Suppressor macrophage (primary cell): ENCODE measurements at places on chromosomes 7 and 10.

DNA sequence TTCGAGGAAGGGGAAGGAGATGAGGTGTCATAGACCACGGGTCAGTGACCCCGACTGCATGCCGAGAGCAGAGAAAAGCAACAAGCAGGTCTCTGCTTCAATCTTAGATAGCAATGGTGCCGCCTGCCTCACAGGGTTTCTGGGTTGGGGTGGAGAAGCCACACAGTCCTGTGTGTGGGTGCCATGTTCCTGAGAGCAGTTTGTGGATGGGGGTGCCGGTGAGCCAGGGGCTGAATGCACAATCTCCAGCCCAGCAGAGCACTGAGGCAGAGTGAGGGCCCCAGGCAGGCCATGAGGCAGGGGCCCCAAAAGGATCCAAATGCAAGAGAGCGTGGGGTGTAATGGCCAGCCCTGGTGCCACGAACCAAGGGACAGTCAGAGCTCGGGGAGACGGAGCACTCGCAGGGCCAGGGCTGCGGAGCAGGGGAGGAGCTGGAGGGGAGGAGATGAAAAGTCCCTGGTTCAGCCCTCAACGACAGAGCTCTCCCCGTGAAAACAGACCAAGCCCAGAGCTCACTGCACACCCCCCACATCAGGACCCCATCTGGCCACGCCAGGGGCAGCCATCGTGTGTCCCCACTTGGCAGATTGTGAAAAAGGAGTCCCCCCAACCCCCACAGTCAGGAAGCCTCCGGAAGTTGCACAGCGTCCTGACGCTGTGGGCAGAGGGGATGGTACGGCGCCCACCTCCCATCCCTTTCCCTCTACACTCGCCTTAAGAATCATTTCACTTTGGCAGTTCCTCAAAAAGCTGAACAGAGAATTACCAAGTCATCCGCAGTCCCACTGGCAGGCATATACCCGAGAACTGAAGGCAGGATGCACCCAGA lies 19.9 kb downstream of the WDR86 start:
- peak; percentile 25 for DNase-seq

GRCh38 chr10:21978191-21978862 lies 25.2 kb downstream of the DNAJC1 start:
- no peak for DNase-seq

DNA sequence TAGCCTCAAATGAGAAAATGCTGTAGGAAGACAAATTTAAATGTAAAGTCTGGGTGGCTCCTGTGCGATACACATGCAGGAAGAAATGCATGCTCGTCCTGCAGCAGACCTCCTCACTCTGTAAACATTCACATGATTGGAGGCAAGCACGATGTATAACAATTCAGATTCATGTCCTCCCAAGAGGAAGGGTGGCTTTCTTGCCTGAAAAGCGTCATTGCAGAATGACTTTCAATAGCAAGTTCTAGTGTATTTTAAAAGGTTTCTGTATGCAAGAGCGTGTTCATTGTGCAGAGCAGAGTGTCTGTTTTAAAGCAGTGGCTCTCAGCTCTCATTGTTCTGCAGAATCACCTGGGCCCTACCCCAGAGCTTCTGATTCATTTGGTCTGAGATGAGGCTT lies 170.3 kb upstream of the CELF2 start:
- DNase-seq = no peak

DNA sequence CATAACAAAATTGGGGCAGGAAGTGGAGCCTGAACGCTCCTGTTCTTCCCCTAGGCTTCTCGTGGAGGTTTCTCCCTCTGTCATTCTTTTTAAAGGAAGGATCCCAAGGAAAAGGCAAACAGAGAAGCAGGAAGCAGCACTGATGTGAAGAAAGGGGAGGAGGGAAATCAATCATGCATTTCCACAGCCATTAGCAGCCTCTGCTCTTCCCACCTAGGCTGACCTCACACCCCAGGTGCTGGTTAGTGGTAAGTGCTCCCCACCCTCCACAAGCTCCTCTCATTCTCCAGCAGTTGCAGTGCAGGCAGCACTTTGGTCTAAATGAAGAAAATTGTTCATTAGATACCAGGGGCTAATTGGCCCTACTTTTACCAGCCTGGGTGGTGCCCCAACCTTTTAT lies 2.6 kb downstream of the CRHR2 start:
- DNase-seq = no peak

DNA sequence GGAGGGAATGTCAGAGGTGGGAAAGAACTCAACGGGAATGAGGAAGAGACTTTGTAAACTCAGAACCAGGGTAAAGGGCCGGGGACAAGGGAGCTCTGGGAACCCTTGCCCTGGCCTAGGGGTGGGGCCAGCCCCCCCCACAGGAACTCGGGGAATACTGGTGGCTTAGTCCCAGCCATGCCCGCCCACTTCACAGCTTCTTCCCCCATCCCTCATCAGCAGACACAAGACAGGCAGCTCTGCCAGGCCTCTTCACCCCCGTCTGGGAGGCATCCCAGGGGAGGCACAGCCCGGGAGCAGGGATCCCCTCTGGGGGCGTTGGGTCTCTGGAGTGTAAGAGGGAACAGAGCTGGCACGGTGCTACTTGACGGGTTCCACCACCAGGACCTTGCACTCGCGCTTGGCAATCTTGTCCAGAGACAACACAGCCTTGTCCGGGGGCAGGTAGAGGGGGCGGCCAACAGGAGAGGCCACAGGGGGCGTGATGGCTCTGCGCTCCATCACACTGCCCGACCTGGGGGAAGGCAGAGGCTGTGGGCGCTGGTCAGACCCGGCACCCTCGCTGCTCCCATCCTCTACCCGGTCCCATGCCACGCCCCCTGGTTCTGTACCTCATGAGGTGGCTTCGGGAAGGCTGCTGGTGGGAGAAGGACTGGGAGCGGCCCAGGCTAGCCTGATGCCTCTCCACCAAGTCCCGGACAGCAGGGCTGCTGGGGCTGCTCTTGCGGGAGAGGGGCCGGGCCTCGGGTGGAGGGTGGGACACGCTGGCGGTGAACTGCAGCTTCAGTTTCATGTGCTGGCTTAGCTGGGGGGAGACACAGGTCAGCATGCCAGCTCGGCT lies 3.7 kb downstream of the TRAPPC14 start:
- DNase-seq = no peak

DNA sequence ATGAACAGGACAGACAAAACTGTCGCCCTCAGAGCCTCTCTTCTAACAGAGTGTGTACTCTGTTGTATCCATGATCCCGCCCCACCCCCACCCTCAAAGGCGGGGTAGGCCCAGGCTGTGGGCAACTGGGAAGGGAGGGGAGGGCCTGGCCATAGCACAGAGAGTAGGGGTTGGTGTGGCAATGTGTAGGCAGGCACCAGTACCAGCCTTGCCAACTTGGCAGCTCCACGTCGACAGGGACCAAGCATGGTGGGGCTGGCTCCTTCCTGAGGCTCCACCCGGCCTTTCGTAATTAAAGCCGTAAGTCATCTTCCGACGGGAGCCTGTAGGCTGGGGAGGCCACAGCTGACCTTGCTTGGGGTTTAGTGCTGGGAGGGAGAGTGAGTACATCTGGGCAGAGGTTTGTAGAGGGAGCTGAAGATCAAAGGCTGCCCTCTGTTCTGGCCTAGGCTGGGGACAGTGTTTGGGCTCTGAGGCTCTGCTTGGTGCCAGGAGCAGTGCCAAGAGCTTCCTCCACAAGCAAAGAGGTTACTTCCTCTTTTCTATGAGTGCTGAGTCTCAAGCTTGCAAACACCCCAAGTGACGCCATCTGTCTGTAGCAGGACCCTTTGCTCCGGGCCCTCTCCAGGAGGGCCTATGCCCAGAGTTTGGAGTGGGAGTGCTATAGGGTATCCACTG lies 121.6 kb downstream of the C10orf105 start:
- peak; percentile 92 for DNase-seq

GRCh38 chr7:1030444-1031070 lies 13.8 kb upstream of the GPR146 start:
- no peak for DNase-seq

DNA sequence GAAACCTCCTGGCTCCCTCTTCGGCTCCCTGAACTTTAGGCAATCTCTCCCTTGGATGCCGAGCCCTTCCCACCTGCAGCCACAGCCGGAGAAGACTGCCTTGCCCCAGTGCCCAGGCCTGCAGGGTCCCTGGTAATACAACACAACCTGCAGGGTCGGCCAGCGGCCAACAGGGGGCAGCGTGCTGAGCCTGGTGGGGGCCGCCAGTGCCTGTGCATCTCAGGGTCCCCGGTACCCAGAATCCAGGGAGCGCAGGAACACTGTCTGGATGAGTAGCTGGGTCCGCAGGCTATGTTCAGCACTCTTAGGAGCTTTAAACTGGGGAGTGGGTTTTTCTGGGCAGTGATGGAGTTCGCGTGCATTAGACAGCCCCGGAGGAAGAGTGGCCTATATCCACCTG lies 17.5 kb upstream of the C10orf71 start:
- DNase-seq = no peak

- DNase-seq = no peak
Observed at GRCh38 chr7:116200963-116201362, 9.4 kb upstream of the TES start.

GRCh38 chr7:780081-780480 lies 52.2 kb upstream of the SUN1 start:
- DNase-seq = no peak

- no peak for DNase-seq
Observed at GRCh38 chr10:61882621-61883370, 18.7 kb upstream of the ARID5B start.

GRCh38 chr10:126334272-126334671 lies 54.0 kb downstream of the ADAM12 start:
- DNase-seq = no peak

- peak; percentile 7 for DNase-seq
Observed at GRCh38 chr7:133398506-133398905, 145.6 kb downstream of the EXOC4 start.

DNA sequence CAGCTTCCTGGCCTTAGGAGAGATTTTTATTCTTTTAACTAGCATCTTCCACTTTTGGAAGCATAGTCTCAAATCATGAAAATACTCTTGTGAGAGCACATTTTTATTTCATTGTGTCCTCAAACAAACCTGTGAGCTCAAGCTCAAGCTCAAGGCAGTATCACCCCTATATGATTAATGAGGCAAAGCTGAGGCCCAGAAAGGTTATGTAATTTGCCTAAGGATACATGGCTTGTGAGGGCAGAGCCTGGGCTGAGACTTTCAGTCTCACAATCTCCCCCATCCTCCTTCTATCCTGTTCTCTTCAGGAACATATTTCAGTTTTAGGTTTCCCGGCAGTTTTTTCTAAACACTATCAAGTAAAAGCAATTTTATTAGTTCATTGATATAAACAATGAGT lies 359.5 kb downstream of the PTEN start:
- DNase-seq = no peak

DNA sequence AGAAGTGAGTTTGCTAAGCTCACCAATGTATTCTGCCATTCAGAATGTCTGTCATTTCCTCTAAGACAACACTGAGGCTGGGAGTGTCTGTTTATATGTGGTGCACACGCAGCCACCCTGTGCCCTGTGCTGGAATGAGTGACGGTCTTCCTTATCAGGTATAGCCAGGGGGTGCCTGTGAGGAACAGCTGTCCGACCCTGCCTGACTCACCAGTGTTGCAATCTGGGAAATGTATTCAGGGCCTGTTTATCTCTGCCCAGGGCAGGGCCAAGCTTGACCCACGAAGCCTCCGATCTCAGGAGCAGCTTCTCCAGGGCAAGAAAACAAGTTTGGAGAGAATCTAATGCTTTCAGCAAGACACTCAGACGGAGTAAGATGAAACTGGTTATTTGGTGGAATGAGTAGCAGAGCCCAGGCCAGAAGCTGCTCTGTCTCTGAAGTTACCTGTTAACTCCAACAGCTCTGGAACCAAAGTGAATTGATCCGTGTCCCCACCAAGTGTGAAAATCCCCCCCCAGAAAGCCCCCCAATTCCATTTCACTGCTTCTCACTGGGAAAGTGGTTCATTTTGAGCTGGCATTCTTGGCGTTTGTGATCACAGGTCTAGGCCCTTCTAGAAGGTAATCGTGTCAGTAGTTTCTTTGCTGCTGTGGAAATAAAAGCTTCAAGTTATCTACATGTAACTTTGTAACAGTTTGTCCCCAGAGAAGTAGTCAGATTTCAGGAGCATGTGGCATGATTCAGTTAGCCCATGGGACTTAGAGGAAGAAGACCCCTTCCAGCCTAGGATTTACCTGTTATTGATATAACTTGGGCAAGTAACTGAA lies 6.1 kb upstream of the UBE2H start:
- peak; percentile 40 for DNase-seq

DNA sequence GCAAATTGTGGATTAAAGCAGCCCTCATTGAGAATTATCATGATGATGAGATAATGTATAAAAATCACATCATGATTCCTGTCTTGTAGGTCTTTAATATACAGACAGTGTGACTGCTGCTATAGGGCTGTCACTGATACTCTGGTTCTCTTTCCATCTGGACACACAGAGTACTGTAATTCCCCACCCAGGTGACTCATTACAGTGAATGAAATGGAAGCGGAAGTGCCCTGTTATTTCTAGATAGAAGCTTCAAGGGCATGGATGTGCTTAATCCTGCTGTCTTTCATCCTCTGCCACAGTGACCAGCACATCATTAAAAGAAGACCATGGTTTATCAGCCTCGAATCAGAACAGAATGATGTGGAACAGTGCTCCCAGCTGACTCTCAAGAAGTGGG lies 1234.0 kb downstream of the SORCS3 start:
- no peak for DNase-seq

- peak; percentile 17 for DNase-seq
Observed at GRCh38 chr10:103111031-103111917, 81.8 kb downstream of the NT5C2 start.

GRCh38 chr7:101739775-101740398 lies 77.5 kb upstream of the CUX1 start:
- no peak for DNase-seq

GRCh38 chr7:99752356-99752755 lies 17.4 kb upstream of the CYP3A7 start:
- DNase-seq = no peak

GRCh38 chr7:2736411-2736914 lies 48.5 kb downstream of the AMZ1 start:
- DNase-seq = no peak

- peak; percentile 3 for DNase-seq
Observed at GRCh38 chr10:31353574-31353973, 34.6 kb downstream of the ZEB1 start.
